Chondrocyte (in vitro differentiated cells): ENCODE measurements at places on chromosomes 4 and X.

DNA sequence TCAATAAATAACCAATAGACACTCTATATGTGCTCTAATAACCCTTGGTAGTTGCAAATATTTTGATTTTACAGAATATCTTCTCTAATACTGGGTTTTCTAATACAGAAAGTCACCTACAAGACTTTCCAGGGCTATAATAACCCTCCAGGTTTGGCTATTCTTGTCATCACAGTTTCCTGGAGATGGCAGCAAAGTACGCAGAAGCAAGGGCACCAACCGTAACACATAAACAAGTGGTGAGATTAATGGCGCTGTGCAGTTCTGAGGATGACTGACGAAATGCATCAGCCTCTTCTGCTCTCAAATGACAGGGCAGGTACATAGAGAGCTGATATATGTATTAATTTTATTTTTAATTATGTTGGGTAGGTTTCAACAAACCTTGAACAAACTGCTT lies 122.4 kb downstream of the C4orf33 start:
- DNase-seq: no peak

GRCh38 chr4:169189372-169189771 lies 81.4 kb downstream of the SH3RF1 start:
- DNase-seq: no peak

DNA sequence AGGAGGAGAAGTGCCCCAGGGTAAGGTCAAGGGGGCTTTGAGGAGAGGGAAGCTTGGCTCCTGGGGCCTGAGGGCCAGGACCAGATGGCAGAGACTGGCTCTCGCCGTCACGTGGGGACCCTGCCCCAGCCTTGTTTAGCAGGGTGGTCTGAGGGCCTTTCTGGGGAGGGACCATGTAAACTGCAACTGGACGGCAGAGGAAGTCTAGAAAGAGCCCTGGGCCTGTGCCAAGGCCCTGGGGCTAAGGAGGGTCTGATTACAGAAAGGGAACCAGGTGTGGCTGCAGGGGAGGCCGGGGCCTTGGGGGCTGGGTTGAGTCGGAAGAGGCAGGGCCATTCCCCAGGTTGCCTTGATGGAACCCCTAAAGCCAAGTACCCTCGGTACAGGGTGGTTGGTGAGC lies 1.8 kb upstream of the HGFAC start:
- DNase-seq: no peak

DNA sequence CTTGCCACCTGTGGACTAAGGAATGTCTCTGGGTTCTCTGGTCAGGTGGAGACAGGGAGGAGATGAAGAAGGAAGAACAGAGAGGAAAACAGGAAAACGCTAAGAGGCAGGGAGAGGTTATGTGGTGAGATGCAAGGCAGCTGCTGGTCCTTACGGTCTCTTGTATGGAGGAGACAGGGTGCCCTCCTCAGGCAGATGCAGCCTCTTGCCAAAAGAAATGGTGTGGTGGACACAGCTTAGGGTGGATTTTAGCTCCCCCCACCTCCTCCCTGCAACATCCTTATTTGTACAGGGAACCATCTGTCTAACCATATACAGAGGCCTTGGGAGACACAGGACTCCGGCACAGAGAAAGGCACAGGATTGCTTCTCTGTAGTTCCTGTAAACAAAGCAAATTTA lies 9.7 kb downstream of the OCIAD2 start:
- DNase-seq: no peak

DNA sequence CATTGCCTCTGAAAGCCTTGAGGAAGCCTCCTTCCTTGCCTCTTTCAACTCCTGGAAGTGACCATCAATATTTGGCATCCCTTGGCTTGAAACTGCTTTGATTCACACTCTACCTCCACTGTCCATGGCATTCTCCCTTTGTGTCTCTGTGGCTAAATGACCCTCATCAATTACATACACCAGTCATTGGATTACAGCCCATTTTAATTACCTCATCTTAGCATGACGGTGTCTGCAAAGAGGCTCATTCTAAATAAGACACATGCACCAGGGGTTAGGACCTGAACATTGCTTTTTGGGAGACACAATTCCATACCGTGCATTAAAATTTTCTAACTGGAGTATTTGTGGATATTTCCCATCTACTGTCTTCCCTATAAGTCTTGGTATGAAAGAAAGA lies 60.7 kb upstream of the FAM9A start:
- no peak for DNase-seq

DNA sequence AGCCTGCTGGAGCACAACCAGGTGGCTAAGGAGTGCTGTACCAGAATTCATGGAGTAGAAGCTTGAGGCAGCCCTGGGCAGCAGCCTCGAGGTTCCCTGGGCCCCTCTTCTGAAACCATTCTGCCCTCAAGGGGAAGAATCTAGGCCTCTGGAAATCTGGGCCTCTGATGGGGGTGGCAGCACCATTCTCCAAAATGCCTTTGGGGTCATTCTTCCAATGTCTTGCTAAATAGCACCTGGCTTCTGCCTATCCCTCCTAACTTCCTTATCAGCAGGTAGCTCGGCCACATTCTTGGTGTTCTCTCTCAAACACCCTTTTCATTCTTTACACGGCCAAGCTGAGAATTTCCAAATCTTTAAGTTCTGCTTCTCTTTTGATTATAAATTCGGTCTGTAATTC lies 473.6 kb downstream of the BCOR start:
- DNase-seq: no peak
